ENCODE measurements at places on chromosomes 5 and 9.

DNA sequence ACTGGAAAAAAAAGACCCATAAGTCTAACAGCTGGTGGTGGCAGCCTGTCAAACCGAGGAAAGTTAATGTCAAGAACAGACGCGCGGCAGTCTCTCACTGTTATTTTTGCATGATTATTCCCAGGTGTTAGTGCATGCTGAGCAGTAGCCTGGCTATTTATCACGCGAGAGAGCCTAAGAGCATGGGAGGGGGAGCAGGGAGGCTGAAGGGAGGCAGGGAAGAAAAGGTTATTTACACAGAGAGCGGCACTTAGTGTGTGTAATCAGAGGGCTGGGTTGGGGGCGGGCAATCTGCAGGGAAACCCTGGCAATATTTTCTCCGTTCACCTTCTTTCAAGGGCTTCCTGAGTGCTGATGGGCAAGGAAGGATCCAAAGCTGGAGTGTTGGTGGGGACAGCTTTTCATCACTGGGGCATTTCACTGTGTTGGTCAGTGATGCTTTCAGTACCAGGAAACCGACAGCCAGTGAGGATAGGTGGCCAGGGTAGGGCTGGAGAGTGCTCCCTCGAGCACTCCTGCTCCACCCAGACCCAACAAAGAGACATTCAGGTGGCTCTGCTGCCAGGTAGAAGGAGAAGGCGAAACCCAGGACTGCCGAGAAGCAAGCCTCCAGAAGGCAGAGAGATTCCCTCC lies 39.6 kb downstream of the ZNF608 start:
- no peak for DNase-seq

GRCh38 chr5:78550891-78551290 lies 97.7 kb downstream of the LHFPL2 start:
- DNase-seq = no peak

GRCh38 chr9:98002808-98003207 lies 19.7 kb downstream of the ANP32B start:
- DNase-seq = no peak

DNA sequence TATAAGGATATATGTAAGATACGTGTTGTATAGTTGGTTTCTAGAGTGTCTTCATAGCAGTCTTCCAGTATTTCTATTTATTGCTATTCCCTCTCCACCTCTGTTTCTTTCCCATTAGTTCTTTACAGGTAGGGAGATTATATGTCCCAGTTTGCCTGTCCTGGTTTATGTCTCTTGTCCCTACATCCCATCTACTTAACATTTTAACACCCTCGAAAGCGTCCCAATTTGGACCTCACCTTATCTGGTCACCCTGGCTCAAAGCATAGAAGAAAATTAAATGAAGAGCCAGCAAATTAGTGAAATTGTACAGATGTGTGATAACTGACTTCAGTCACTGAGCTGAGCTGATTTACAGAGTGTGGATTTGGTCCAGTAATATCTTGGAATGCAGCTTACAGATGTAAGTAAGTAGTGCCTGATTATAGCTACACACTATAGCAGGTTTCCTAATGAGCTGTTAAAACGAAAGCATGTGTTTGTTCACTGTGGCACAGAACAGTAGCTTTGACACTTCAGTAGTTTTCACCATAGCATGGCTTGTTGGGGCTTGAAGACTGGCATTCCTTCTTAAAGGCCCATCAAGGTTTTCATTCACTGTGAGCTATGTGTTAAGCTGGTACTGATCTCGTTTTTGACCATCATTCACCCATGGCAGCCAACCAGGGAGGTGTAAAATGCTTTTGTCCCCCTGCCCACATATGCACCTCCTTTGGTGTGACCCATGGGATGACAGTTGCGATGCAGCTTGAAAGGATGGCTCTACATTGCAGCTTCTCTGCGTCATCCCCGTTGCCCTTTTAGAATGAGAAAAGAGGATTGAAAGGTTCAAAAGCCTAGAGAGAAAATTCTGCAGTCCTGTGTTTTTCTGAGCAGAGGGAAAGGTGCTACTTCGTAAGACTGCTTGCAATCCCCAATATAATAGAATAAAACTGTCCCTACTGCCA lies 192.1 kb upstream of the DMRT1 start:
- no peak for DNase-seq

DNA sequence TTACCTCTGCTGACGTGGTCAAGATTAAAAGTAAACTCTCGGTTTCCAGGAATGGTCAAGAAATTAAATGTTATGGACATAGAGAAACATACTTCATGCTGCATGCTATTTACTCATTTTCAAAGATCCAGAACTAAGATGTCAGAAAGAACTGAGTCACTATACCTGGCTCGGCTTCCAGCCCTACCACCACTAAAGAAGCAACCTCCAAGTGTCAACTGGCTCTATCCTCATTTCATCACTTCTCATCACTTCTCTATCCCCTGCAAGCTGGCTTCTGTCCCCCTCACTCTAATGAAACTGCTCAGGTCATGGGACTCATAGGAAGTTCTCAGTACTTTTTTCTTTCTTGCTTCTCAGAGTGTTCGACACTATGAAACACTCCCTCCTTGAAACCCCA lies 116.2 kb downstream of the CDK5RAP2 start:
- DNase-seq = no peak

GRCh38 chr5:94040591-94041148 lies 299.3 kb upstream of the POU5F2 start:
- DNase-seq = no peak

DNA sequence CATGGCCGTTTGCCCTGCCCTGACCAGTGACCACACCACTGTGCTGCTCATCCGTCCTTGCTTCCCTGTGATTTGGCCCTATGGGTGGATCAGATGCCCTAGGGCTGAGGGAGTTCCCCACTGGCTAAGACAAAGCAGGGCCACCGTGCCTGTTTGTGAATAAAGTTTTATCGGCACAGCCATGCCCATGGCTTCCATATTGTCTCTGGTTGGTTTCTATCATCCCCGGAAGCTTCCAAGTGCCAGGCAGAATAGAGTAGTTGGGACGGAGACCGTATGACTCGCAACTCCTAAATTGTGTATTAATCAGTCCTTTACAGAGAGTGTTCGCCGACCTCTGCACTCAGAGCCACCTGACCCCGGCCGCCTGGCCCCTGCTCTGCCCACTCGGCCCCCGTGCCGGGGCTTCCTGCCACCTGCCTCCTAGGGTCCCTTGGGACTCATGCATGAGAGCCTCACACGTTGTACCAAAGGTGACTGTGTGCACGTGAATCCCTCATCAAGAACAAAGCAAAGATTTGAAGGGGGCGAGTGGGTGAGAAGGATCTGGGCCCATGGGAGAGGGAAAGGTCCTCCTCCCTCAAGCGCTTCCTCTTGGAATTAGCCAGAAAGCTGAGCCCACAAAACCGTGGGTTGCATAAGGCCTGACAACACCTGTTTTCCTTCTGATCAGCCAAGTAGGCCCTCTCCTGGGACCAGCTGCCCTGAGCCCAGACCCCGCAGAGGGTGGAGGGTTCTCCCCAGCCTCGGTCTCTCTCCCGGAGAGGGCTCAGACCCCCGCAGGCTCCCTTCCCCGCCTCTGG lies 11.7 kb upstream of the FCN2 start:
- DNase-seq = no peak

GRCh38 chr5:72065751-72066255 lies 41.5 kb upstream of the MAP1B start:
- DNase-seq = no peak

DNA sequence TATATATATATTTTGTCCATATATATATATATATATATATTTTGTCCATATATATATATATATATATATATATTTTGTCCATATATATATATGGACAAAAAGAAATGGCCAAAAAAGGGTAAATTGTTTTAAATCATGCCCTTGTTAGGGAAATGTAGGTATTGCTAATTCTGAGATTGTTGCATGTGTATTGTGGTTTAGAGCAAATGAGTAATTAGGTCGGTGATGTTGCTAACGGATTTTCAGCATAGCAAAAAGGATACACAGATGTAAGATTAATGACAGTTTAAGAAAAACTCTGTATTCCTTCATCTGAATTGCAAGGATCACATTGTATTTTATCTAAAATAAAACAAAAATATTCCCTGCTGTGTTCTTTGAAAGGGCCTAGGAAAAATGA lies 40.2 kb downstream of the OSTF1 start:
- DNase-seq = no peak
